Endothelial cell of umbilical vein (primary cell): ENCODE measurements at places on chromosomes 3 and 15. TPM values are rescaled to one million over a fixed set of nuclear protein-coding genes. Genes with fewer than 3 reads are reported as not detected.

- DNase-seq, result no peak
Measured at GRCh38 chr3:179981646-179982045, 55.1 kb downstream of the PEX5L start.

Gene CTXN2
- 0.01 TPM in 1 of 2 replicates, not detected in the other for polyA plus RNA-seq

Gene IRAK2
- polyA plus RNA-seq, result 7.3 and 7.9 TPM in 2 replicates

GRCh38 chr3:71423151-71423906 is 160.2 kb downstream of the FOXP1 start:
- DNase-seq, result peak; percentile 58

DNA sequence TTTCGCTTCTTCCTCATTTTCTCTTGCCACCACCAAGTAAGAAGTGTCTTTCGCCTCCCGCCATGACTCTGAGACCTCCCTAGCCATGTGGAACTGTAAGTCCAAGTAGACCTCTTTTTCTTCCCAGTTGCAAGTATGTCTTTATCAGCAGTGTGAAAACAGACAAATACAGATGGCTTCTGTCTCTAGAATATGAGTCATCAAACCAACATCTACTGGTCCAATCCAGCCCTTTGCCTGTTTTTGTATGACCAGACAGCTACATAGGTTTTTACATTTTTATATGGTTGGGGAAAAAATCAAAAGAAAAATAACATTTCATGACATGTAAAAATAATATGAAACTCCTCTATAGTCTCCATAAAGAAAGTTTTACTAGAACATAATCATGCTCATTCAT is 118.7 kb upstream of the PTPRG start:
- no peak for DNase-seq

Gene TRIM59
- 6.4 and 6.8 TPM in 2 replicates for polyA plus RNA-seq

DNA sequence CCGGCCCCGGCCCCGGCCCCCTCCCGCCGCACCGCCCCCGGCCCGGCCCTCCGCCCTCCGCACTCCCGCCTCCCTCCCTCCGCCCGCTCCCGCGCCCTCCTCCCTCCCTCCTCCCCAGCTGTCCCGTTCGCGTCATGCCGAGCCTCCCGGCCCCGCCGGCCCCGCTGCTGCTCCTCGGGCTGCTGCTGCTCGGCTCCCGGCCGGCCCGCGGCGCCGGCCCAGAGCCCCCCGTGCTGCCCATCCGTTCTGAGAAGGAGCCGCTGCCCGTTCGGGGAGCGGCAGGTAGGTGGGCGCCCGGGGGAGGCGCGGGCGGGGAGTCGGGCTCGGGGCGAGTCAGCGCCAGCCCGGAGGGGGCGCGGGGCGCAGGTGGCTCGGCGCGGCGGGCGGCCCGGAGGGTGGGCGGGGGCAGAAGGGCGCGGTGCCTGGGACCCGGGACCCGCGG is 352 bp downstream of the CHRD start:
- DNase-seq, result no peak

Gene SPINT1
- polyA plus RNA-seq, result 4.1 and 4.9 TPM in 2 replicates
